NCI-H2171 (cell line): ENCODE measurements at places on chromosomes 7 and 10.

DNA sequence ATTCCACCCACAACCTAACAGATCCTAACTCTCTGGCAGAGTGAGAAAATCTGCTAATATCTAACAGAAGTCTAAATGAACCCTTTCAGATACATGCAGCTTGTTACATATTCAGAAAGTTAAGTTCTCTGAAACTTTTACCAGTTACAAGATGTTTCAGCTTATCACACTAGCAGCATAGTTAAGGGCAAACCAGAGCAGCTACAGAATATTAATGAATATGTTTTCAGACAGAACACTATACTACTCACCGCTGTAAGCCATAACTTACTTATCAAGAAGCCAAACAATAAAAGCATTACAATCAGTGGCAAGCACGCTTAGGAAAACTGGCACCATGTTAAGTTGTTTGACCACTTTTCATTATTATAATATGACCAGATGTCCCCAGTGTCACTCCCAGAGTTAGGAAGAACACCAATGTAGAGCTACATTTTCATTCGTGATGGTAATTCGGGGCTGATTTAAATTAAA is 2.7 kb downstream of the ITGB1 start:
- no peak for DNase-seq

GRCh38 chr7:112152186-112152585 is 54.0 kb downstream of the DOCK4 start:
- no peak for DNase-seq

DNA sequence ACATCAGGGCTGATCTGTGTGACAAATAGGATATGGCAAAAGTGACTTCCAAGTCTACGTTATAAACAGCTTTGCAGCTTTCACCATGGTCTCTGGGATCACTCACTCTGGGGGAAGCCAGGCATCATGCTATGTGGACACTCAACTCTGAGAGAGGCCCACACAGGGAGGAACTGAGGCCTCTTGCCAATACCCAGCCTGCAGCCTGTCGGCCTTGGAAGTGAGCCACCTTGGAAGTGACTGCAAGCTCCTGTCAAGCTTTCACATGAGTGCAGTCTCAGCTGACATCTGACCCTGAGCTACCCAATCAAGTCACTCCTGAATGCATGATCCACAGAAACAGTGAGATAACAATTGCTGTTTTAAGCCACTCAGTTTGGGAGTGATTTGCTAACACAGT is 56.5 kb downstream of the MMRN2 start:
- DNase-seq = no peak

DNA sequence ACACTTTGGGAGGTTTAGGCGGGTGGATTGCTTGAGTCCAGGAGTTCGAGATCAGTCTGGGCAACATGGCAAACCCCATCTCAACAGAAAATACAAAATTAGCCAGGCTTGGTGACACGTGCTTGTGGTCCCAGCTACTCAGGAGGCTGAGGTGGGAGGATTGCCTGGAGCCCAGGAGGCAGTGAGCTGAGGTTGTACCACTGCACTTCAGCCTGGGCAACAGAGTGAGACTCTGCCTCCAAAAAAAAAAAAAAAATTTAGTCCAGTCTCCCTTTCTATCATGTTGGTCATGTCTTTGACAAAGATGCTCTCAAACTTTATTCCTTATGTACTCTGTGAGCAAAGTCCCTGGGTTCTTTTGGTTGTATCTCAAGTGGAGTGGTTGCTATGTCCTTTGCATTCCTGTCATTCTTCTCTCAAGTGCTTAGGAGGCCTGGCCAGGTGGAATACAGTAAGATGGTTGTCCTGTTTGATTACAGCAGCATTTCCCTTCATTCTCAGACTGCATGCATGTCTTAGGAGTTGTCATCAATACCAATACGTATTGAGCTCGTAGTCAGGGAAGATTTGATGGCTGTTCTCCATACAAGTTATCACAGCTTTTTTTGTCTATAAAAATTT is 85.7 kb downstream of the MMRN2 start:
- DNase-seq = no peak

GRCh38 chr7:148541891-148542504 is 48.6 kb upstream of the C7orf33 start:
- DNase-seq = no peak

DNA sequence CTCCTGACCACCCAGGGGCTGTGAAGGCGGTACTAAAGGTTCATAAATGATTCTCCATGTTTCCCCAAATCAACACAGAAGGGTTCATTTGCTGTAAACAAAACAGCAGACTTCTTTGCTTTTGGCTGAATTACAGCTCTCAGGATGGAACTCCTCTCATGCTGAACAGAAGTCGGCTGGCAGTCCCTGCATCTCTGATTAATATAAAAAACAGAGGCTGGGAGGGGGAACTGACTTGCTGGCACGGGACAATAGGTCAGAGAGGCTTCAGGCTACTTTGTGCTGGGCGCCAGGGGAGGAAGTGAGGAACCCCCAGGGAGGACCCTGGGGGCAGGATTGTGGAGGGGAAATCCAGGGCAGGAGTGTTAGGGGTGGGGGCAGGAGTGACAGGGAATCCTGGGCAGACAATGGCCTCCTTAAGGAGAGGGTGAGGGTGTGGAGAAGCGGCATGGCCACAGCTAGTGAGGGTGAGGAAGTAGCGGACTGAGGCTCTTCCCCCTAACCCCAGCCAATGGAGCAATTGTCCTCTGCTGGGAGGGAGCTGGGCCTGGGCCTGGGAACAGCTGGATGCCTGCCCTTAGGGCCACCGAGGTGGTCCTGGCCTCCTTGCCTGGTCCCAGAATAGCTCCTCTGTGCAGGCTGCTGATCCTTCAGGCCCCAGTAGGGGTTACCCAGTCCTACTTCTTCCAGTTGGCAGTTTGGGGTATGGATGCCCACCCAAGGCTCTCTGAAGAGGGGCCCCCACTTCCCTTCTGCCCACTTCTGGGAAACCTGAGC is 9.2 kb upstream of the SFRP5 start:
- no peak for DNase-seq

DNA sequence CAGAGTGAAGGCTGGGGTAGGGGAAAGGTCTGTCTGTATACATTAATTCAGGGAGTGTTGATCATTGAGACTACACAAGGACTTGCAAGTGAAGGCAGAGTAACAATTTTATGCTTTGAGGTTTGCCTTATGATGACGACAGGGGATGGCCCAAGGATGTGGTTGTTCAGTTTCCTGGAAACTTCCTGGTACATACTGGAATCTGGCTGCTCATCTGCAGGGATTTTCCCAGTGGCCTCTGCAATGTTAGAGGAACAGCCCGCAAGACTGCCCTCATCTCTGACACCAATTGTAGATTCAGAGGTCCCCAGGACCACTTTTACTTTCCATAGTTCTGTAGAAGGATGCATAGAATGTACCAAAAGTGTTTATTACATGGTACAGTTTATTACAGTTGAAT is 189.6 kb downstream of the TMEM178B start:
- no peak for DNase-seq

- no peak for DNase-seq
Observed at GRCh38 chr10:123797813-123798212, 93.8 kb downstream of the CPXM2 start.
